Activated effector memory CD4-positive, alpha-beta T cell treated with anti-CD3 and anti-CD28 coated beads, Interleukin-2, amount 50 U/mL, for 16 hours (primary cell): ENCODE measurements at places on chromosomes 4 and X.

DNA sequence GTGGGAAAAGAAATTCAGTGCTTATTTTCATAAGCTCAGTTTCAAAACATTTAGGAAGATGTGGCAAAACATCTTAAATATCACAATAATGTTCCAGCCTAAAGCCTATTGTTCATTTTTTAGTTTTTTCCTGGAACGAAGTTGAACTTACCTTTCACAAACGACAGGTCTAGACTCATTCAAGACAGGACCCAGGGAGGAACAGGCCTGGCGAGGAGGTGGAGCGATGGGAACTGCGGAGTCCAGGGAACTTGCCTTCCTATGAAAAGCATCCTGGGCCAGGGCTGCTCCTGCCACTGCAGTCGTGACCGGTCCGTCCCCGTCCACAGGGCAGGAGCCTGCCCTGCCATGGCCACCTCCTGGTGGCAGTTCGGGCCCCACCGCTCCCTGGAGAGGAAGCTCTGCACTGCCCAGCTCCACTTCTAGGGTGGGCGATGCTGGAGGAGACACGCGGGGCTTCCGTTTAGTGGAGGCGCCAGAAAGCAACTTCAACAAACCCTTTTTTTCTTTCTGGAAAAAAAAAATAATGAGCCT, 96.7 kb upstream of the CBR4 start:
- no peak for DNase-seq

DNA sequence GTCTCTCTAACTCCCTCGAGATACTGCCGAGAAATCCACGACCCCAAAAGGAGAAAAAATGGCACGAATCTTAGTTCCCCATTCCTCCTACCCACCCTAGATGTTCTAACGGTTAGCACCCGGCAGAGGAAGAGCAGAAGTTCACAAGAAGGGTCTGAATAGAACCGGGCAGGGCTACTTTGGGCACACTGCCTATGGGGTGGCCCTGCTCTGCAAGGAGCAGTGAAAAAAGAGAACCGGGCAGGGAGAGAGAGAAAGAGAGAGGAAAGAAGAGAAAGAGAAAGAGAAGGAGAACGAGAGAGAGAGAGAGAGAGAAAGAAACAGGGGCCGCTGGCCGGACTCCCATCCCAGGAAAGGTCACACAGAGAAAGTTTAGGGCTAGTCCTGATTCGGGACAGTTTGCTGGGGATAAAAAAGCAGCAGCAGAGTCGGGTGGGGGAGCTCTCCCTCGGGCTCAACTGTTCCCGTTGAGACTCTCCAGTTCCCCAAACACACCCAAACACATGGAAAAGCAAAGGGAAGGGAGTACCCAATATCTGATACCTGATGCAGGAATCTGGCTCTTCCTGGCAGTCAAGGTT, 468 bp downstream of the GLA start:
- peak; percentile 60 for DNase-seq

DNA sequence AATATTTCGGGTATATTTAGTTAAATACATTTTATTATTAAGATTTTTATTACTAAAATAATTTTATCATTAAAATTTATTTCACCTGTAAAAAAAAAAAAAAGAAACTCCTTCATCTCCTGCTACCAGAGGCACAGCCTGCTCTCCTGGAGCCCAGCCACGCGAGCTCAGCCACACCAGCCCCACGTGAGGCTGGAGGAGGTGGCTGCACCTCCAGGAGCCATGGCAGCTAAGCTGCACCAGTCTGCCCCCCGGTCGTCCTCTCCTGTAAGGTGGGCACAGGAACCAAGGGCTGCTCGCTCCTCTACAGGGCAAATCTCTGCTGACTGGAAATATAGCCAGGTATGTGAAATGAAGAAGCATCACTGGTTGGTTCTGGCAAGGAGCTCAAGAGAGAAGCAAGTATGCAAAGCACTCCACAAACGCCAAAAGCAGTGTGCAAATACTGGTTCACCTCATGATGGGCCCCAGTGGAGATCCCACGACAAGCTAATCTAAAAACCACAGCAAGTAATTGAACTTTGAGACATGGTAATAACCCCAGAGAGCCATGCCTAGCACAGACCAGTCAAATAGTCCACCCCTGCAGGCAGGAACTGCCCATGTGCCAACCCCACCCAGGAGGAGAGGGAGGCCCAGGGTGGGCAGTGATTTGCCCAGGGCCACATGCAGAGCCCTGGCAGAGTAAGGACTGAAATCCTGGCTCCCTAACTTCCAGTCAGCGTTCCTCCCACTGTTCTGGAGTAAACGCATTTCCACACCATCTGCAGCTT, 90.1 kb downstream of the WFS1 start:
- DNase-seq, result no peak

DNA sequence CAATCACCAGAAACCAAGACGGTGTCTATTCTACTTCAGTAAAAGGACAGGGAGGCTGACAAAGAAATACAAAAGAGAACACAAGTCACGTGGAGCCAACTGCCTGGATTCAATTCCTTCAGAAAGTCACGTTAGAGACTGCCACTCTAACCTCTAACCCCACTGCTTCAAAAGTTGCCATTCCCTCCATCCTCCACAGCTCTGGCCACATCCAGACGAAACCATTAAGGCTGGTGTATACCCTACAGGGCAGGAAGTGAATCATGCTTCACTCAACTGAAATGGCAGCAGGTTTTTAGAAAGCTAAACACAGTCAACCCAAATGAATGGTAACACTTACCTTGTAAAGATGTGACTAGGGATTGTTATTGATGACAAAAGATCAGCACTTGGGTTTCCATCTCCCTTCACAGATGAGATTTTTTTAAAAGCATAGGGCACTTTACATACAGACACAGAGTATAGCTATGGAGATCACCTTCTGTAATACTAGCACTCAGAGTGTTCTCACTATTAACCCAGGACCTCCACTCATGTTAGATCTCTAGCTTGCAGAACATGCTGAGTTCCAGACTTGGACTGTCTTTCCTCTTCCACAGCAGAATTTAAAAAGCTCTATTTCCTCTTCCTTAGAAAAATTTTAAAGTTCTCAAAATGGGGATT, 37.4 kb downstream of the MAML3 start:
- DNase-seq, result no peak

- no peak for DNase-seq
These were observed 14.6 kb downstream of the FTHL17 start for GRCh38 chrX:31057291-31057690.

GRCh38 chr4:118282692-118283091, 70.1 kb downstream of the PRSS12 start:
- no peak for DNase-seq
